Forelimb muscle (tissue), 1 donor: ENCODE measurements at places on chromosomes 7 and 10.
A peak's percentile ranks its signal among the peaks of the same experiment; 100 is the strongest.

GRCh38 chr7:45574416-45574668 lies 174 bp downstream of the ADCY1 start:
- no peak for DNase-seq

- DNase-seq, result no peak
These were observed 9.9 kb downstream of the AIFM2 start for GRCh38 chr10:70122742-70123141.

DNA sequence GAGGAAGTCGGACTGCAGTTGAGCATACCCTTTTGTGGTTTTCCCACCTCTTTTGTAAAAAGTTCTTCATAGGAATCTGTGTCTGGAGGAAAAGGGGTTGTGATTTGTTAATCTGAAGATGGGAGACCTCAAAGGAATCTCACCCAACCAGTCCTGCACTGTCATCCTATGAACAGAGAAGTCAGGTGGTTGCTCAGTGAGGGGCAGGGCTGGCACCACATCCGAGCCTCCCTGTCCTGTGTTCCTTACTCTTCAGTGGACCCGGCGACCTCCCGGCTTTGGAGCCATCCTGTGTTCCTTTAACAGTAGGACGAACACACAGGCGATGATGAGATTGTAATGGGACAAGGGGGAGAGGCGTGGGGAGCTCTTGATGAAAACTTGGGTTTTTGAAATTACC lies 2.8 kb upstream of the MGMT start:
- DNase-seq, result no peak

DNA sequence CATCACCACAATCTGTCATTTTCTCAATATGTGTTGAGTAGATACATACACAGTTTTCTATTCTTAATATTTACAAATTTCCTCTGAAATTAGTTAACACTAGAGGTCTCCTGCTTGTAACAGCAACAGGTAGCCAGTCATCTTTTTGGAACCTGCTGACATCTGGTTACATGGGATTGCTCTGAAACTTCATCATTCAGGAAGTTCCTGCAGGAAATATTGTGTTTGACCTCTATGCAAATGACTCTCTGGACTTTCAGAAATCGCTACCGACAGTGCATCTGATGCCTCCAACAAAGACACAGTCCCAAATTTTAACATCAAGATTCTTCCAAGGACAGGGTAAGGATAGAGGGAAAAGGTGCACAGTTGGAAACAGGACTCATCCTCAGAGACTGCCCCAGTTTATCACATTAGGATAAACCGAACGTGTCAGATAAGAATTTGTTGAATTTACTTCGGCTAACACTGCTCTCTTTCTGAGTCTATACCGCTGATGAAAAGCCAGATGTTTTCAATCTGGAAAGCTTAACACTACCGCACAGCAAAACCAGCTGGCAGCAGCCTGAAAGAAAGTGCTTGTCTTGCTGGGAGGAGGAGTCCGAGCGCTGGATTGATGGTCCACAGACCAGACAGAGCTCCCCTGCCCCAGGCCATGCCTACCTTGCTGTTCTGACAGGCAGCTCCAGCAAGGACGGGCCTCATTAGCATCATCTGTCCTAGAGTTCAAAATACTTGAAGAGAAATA lies 633.4 kb downstream of the PARD3 start:
- DNase-seq, result peak; percentile 41

DNA sequence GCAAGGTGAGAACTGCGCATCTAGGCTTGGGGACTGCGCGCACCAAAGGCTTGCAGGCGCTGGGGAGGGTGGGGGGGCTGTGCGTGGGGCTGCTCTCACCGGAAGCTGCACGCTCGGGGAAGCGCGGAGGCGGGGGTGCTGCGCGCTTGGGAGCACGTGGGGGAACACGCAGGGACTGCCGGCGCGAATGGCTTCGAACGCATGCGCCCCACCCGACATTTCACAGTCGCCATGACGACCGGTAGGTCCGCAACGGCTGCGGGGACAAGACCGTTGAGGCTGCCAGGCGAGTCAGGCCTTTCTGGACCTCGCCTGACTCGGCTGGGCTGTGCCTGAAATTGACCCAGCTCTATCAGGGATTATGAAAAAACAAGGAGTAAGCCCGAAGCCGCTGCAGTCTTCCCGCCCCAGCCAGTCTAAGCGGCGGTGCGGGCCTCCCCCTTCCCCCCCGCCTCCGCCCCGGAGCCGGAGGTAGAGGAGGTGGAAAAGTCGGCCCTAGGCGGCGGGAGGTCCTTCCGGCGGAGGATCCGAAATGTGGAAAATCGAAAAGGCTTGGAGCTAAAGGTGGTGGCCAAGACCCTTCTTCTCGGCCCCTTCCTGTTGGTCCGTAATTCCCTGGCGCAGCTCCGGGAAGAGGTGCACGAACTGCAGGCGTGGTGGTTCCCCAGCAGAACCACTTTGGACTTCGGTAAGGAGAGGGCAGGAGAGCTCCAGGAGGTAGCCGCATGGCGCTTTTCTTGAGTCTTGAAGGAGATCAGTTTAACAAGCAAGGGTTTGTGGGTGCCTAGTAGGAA lies 34.9 kb upstream of the STEAP1 start:
- no peak for DNase-seq

DNA sequence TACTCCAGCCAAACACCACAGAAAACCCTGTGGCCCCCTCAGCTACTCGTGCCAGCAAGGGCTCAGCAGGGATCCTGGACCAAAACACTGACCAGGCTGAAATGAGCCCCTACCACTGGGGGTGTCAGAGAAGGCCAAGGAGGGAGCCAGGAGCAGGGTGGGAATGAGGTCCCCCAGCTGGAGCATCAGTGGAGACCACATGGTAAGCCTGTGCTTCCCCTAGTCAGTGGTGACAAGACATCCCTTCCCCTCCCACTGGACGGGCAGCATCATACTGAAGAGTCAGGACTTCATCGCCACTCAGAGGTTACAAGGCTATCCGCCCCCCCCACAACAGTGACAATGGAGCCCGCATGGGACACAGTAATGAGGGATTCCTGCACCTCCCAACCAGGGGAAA lies 99.6 kb downstream of the LHPP start:
- no peak for DNase-seq

GRCh38 chr10:112071596-112072133 lies 111.9 kb downstream of the GPAM start:
- no peak for DNase-seq

DNA sequence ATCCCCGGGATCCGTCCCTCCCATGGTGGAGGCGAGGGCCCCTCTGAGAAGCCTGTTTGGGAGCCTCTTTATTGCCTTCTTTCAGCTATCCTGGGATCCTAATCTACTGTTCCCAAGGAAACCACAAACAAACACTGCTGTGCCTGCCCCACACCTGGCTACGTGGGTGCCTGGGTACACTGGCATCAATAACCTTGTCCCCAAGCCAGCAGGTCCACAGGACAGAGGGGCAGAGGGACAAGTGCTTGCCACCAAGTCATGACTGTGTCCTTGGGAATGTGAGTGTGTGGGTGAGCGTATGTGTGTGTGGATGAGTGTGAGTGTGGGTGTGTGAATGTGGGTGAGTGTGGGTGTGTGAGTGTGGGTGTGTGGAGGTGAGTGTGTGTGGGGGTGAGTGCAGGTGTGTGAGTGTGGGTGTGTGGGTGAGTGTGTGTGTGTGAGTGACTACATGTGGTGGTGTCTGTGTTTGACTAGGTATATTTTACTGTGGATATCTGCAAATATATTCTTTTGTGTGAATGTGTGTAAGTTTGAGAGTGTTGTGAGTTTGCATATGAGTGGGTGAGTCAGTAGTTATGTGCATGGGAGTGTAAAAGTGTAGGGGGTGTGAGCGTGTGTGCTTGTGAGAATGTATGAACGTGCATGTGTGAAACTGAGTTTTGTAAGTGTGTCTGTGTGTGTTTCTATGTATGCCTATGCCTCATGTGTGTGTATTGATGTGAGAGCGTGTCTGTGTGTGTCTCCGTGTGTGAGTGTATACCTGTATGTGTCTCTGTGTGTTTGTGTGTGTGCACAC lies 96.1 kb downstream of the TNS3 start:
- DNase-seq, result no peak

DNA sequence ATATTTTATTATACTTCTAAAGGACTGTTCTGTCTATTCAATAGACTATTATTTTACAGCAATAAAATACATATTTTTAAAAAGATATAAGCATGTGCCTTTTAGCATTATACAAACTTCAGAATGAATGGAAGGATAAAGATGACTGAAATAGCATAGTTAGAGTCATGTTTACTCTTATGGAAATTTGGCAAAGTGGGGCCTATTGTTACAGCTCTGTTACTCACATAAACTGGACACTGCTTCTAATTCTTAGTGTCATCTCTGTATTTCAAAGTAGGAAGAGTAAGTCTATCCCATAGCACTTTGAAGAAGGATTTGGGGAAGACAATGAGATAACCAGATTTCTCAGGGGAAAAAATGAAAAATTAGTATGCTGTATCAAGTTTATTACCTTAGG lies 168.2 kb downstream of the SKAP2 start:
- no peak for DNase-seq

- DNase-seq, result no peak
These were observed 47.7 kb upstream of the ZNF92 start for GRCh38 chr7:65325793-65326432.

GRCh38 chr7:28732071-28732869 lies 225.9 kb downstream of the TRIL start:
- DNase-seq, result peak; percentile 80

DNA sequence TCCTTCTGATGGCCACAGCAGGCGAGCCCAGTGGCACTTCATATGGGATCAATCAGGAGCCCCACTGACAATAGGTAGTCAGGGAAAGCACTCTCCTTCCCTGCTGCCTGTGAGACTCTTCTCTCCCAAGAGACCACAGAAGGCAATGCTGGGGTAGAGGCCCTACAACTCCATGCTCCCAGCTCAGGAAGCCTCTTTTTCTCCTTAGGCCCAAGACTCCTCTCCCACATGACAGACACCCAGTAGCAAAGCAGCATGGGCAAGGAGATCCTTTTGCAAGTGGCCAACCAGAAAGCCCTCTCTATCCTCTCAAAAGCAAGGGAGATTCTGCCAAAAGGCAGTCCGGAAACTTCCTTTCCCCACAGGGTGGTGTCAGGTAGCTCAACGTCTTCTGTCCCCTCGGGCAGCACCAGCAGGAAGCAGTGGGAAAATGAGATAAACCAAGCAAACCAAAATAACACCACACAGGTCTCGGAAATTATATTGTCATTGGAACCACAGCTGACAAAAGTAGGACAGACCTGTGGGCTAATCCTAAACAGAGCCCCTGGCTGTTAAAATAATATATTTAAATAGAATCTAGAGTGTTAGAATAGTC lies 172.7 kb upstream of the GDF10 start:
- no peak for DNase-seq

GRCh38 chr10:69959911-69960310 lies 92.7 kb upstream of the MACROH2A2 start:
- no peak for DNase-seq

DNA sequence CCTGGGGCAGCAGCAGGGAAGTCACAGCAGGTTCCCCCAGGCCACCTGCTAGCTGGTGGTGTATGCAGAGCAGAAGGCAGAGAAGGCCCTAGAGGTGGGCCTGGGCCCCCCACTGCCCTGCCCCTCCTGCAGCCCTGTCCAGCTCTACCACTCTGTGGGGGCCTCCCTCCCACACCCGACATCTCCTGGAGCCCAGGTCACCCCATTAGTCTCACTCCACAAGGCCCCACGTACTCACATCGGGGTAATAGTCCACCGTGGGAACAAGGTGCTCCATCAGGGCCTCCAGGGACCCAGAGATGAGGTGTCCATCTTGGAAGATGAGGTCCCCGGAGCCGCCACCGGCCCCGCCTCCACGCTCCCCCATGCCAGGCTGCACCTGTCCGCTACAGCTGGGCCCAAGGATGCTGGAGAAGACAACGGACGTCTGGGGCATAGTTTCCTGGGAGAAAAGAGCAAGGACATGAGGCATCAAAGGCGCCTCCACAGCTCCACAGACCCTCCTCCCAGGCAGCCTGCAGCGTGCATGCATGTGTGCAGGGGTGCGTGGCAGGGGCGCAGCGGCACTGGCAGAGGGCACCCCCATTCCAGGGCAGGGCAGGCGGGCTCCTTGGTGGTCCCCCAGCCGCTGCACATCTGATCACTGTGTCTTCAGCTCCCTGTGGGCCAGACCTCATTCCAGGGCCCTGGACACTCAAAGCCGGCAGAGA lies 61.0 kb downstream of the RASGEF1A start:
- DNase-seq, result no peak

DNA sequence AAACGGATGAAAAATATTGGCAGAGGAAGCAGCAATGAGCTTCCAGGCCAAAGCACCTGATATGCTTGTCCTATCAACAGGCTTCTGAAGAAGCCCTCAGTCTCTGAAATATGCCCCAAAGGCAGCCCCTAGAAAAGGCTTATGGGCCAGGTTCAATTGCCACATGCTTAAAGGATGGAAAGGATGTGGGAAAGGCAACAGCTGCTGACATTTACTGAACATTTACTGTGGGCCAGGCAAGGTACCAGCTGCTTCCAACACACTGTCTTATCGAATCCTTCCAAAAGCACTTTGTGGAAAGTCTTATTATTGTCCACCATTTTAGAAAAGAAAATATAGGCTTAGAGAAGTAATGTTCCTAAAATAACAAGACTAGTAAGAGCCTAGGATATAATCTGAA lies 56.5 kb downstream of the DOCK4 start:
- no peak for DNase-seq

- peak; percentile 44 for DNase-seq
These were observed 113.4 kb downstream of the BTRC start for GRCh38 chr10:101467286-101467770.

DNA sequence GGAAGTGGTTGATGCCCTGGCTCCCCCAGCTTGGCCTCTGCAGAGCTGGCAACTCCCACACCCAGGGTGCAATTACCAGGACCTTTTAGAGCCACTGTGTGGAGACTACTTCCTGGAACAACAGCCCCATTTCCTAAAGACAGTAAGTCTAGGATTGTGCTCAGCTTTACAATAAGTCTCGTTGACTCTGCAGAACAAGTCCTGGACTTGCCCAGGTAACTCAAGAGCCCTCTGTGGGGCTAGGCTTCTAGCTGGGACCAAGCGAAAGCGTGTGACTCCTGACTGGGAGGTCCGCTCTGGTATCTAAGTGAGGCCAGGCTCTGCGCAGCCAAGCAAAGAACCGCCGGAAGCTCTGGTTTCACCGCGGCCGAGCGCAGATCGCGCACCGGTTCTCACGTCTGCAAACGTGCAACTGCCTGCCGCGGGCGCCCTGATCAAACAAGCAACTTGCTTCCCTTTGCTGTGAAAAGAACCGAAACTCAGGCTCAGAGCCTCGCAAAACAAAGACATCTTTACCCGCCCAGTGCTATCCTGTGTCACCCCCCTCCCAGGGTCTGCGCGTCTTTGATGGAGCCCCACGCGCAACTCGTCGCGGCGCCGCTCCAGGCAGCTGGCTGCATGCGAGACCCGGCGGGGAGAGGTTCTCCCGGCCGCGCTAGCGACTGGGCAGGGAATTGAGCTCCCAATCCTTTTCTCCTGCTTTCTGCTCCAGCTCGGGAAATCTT lies 4.4 kb upstream of the PDLIM1 start:
- no peak for DNase-seq
